NCI-H510A treated with DMSO at 0.1 percent for 48 hours (cell line): ENCODE measurements at places on chromosomes 1 and 21.

- no peak for DNase-seq
Observed at GRCh38 chr1:97348599-97349265, 572.1 kb downstream of the DPYD start.

- no peak for DNase-seq
Observed at GRCh38 chr1:205150651-205151428, 29.1 kb upstream of the RBBP5 start.

DNA sequence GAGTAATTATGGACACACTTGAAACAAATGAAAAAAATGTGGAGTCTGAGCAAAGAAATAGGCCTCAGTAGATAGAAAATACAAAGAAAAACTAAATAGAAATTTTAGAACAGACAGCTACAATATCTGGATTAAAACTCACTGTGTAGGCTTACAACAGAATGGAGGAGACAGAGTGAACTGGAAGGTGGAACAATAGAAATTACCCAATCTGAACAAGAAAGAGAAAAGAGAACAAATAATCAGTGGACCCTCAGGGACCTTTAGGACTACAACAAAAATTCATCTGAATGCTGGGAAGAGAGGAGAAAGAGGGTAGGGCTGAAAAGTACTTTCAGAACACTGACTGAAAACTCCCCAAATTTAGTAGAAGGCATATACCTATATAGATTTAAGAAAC is 90.0 kb downstream of the POU2F1 start:
- no peak for DNase-seq

DNA sequence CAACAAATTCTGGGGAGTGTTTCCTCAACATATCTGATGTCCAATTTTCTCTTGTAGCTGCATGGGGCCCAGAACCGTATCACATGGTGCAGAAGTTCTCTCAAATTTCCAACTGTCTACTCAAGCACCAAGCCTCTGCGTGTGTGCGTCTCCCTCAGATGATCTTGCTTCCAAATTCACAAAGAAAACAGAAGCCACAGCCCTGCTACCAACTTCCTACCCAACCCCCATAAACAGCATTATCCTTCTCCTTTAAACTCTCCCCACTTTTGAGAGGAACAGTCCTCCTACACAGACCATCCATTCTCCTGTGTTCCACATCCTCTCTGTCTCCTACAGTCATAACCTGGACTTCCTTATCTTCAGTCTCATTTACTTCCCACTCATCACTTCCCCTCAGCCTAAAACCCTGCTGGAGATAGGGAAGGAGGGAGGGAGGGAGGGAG is 354.1 kb downstream of the SMYD3 start:
- DNase-seq = no peak

DNA sequence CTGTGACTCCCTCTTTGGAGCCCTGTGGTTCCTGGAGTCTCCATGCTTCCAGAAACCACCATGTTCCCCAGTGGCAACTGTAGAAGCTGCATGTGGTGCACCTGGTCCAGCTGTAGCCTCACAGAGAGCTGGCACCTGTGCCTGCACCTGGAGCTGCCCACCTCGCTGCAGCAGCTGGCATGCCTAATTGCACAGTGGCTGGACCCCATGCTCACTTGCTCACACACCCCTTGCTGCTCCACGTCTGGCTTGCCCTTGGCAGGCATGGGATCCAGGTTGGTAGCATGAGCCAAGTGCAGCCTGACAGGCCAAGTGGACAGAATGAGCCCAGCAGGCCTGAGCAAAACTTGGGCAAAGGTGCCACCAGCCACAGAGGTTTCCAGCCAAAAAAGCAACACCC is 680.1 kb downstream of the MATN1 start:
- no peak for DNase-seq

GRCh38 chr1:233794863-233795262 is 109.6 kb upstream of the SLC35F3 start:
- no peak for DNase-seq

DNA sequence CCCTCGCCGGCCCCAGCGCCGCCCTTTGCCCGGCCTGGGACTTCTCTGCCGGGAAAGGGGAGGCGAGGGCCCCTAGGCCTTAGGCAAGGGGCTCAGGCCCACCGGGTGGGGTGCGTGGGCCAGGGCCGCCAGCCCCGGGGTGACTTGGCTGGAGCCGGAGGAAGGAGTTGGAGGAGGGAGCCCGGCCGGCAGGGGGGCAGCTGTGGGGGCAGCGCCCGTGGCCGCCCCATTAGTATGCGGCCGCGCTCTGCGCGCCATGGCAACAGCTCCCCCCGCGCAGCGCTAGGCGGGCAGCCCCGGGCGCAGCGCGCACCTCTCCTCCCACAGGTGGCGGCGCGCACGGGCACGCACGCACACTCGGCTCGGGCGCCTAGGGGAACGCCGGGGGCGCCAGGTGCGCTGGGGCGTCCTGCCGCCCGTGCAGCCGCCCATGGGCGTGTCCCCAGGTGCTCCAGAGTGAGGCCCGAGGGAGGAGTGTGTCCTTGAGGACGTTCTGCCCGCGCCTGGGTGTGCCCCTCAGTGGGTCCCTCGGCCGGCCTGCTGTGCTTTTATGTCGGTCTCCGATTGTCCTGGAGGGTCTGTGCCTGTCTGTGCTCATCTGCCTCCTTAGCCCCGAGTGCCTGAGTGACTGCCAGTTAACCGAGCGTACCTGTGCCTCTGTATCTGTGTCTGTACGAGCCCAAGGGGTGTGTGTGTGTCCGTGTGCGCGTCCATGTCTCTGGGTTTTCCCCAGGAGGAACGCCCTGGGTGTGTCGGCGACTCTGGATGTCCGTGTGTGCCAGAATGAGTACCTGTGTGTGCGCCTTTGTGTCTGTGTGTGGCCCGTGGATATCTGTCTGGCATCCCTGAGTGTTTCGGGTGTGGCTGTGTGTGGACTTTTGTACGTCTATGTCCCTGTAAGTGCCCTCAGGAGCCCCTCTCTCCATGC is 38.2 kb upstream of the WASF2 start:
- DNase-seq = peak; percentile 92

DNA sequence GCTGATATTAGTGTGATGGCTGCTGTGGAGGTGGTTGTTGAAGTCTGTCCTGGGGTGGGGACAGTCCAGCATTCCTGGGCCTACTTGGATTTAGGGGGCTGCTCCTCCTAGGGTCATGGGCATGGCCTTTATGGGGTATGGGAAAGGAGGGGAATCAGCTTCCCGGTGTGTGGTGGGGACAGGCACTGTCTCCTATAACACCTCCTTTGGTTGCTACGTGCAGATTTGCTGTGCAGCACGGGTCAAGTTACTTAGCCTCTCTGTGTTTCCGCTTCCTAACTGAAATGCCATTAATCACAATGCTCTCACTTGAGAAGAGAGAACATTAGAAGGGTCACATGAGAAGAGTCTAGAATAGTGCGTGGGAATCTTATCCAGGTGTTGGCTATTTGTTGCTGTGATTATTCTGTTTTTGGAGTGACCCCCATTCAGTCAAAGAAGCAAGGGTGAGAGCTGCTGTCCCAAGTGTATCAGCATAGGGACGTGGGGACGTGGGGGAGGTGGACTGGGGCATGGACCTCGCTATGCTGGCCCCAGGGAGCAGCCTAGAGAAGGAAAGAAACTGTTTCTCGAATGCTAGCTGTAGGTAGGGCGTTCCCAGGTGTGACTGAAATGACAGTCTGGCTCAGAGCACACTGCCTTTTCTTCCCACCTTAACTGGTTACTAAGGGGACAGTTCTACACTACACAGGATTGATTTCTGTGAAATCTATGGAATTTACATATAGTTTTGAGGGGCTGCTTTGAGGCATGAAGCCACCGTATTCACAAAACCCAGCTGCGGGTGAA is 19.9 kb downstream of the SOX13 start:
- no peak for DNase-seq

DNA sequence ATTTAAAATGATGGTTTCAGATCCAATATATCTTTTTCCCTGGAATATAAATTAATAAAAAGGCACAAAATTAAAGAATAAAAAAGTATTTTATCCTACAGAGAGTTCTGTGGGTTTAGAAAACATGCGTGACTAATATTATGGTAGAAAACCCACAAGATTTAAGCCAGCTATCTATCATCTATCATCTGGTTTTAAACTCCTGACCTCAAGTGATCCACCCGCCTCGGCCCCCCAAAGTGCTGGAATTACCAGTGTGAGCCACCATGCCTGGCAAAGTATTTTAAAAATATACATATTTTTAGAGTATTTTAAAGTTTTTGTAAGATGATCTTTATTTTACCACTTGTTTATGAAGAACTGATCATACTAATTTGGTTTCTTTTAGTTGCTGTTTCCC is 79.5 kb downstream of the NRIP1 start:
- DNase-seq = no peak

- DNase-seq = no peak
Observed at GRCh38 chr1:215767761-215768160, 200.7 kb downstream of the KCTD3 start.

GRCh38 chr1:31422505-31423319 is 9.7 kb downstream of the SERINC2 start:
- peak; percentile 60 for DNase-seq

GRCh38 chr1:220815409-220815808 is 28.7 kb downstream of the MTARC1 start:
- DNase-seq = no peak

DNA sequence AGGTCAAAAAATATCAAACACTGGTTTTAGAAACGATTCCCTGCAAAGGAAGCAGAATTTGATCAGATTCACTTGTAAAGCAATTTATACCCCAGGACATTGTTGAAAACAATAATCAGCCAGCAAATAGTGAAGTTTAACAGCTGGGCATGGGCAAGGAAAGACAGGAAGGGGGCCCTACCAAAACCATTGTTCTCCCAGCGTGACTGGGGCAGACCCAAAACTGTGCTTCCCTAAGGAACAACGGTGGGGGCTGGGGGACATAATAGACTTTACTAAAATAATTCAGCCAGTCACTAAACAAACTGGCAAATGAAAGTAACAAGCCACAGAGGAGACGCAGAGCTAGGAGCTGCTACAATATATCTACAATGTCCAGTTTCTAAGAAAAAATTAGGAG is 100.2 kb downstream of the AHCTF1 start:
- no peak for DNase-seq

DNA sequence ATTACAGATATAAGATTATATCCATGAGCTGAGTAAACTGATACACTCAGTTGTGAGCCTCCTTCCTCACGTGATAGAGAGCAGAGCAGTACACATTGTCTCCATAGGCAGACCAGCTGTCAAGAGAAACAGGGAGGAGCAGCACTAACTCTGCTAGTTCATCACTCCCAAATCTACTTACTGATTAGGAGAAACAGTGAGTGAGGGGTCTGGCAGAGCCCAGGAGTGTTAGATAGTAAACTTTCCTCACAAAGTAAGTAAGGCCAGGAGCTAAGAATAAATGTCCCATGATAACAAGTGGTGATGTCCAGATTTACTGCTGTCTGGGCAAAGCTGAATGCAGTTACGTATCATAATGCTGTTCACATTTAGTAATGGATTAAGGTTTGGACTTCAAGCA is 168.6 kb upstream of the KCNK2 start:
- no peak for DNase-seq

DNA sequence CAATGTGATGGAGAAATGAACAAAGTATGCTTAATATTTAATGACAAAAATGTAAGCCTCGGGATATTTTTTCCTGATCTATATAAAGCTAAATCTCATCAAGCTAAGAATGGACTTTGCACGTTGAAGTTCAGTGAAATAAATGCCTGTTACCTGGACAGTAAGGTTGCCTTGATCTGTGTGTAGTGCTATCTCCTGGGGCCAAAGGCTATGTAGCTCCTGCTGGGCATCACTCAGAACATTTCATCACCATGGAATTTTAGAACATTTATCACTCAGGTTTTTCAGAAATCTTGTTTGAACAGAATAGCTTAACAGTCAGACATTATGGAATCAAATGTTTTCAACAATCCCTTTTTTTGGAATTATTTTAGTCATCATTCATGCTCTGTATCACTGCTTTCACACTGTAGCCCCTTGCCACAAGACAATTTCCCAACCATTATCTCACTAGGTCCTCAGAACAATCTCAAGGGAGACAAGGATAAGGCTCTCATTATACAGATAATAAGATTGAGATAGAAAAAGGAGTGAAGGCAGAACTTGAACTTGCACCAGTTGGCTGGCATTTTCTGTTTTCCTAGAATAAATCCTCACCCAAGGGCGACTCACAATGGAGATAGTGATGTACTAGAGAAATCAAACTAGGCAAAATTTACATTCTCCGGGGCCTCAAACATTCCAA is 3.7 kb downstream of the OR10J1 start:
- DNase-seq = no peak

DNA sequence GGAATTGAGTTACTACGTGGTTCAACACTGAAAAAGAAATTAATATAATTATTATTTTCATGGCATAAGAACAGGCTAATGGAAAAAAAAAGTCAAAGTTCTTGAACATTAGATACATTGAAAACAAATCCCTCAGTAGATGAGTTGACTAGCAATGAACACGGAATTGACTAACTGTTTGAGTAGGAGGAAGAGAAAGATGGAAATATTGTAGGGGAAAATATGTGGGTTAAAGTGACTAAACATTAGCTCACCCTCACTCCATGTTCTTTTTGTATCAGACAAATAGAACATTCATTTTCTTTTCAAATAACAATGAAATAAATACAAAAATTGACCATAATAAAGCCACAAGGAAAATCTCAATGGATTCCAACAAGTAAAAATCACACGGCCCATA is 84.3 kb downstream of the KCNK2 start:
- no peak for DNase-seq

DNA sequence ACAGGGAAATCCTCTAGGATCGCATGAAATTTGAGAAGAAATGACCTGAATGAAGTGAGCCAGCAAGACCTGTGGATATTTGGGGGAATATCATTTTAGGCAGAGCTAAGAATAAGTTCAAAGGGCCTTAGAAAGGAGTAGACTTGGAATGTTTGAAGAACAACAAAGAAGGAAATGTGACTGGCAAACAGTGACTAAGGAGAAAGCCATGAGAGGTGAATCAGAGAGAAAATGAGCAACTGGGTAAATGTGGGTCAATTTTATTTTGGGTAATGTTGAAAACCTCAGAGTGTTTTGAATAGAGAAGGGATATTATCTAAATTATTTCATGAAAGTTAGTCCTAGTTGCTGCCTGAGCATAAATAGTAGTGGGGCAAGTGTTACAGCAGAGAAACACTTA is 672.8 kb downstream of the LMO4 start:
- DNase-seq = no peak

GRCh38 chr1:168483539-168483938 is 60.3 kb downstream of the XCL2 start:
- DNase-seq = no peak

DNA sequence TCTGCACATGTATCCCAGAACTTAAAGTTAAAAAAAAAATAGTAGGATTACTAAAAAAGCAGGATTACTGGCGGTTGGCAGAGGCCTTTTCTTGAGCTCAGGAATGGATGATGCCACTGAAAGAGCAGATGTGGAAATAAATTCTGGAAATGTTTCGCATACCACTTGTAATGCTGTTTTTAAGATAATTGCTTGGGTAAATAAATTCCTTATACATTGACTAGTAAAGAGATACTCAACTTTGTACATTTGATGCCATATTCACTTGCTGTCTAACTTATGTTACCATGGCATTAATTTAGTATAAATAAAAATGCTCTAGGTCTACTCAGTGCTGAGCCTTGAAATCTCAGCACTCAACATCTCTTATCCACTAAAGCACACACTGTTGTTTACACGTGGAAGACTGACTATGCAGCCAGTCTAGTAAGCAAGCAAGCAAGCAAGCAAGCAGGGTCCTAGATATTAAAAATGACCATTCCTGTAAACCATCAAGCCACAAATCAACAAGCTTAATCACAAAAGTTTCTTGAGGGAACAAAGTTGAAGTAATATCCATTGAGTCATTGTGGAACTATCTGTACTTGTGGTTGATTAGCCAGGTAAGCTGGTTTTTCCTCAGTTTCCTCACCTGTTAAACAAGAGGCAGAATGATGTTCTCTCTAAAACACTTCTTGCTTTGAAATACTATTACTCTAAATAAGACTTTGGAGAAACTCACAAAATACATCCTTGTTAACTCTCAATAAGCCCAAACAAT is 1.7 kb upstream of the RASAL2 start:
- DNase-seq = no peak
